Naive thymus-derived CD8-positive, alpha-beta T cell (primary cell): ENCODE measurements at places on chromosomes 7 and 10. TPM values are rescaled to one million over a fixed set of nuclear protein-coding genes. Genes with fewer than 3 reads are reported as not detected.
A peak's percentile ranks its signal among the peaks of the same experiment; 100 is the strongest.

- DNase-seq, result no peak
These were observed 42.4 kb downstream of the C10orf120 start for GRCh38 chr10:122657255-122657654.

- DNase-seq, result no peak
These were observed 1.8 kb downstream of the PFKFB3 start for GRCh38 chr10:6204341-6205191.

DNA sequence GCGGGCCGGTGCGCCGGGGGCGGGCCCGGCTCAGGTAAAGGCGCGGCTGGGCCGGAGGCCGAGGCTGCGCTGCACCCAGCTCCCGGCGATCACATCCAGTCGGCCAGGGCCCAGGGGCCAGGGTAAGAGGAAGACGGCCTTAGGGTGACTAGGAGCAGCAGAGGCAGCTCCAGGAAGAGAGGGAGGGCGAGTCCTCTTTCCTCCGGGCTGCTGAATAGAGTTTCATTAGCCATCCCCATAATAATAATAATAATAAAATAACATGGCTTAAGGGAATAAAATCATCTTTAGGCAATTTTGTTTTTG lies 44.8 kb upstream of the CDK1 start:
- no peak for DNase-seq

- no peak for DNase-seq
These were observed 692.5 kb downstream of the INHBA start for GRCh38 chr7:41010418-41010817.

GRCh38 chr7:41621953-41622831 lies 80.7 kb downstream of the INHBA start:
- DNase-seq, result no peak

DNA sequence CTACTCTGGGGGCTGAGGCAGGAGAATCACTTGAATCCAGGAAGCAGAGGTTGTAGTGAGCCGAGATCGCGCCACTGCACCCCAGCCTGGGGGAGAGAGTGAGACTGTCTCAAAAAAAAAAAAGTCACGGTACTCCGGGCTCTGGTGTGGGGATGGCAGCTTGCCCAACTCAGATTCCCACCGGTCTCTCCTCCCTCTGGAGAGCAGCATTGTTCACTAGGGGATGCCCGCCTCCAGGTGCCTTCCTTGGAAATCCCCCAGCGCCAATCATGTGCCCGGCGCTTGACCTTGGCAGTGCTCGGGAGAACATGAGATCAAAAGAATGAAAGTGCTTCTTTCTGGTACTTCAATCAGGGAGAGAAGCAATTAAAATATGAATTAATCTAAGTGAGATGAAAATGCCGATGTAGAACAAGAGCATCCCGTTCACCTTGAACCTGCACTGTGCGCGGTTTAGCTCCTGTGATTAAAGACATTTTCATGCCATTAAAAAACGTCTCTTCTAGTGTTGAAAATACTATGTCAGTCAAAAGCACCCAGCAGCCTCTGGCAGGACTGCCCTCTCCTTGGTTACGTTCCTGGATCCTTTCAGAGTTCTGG lies 1127.3 kb upstream of the AUTS2 start:
- no peak for DNase-seq

GRCh38 chr10:76675951-76676587 lies 961.5 kb downstream of the KCNMA1 start:
- DNase-seq, result no peak

DNA sequence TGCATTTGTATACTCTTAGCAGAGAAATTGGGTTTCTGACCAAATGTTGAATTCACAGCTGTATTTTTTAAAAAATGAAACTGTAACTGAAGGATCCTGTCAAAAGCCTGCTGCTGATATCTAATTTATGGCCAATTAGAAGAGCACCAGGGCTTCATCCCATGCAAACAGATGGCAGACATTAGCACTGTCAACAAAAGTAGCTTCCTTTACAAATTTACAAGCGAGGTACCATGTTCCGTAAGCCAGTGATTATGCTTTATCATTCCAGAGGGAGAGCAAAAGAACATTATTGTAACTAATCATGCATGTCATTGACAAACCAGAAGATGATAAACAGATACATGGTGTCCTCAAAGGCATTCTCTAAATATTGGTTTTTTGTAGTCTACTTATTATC lies 177.2 kb upstream of the DKK1 start:
- DNase-seq, result no peak

Gene SCIN
- 0.10 TPM for total RNA-seq

DNA sequence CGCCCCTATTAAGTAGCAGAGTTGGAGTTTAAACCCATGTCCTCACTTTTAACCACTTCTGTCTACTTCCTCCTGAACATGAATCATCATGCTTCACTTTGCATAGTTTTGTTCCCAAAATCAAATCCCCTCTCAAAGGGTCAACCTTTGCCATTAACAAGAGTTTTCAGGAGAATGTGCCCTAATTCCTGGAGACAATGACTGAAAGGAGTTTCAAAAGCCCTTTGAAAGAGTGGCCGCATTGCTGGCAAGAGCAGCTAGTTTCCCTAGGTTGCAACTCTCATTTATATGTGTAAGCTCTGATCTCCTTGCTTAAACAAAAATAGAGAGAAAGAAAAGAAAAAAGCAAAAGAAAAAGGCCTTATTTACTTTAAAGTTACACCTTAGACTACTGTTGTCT lies 9.2 kb downstream of the LGI1 start:
- no peak for DNase-seq

Gene ACTL6B
- not detected for total RNA-seq

Gene MLXIPL
- total RNA-seq, result not detected

GRCh38 chr7:134448356-134449229 lies 10.3 kb downstream of the AKR1B1 start:
- DNase-seq, result no peak

DNA sequence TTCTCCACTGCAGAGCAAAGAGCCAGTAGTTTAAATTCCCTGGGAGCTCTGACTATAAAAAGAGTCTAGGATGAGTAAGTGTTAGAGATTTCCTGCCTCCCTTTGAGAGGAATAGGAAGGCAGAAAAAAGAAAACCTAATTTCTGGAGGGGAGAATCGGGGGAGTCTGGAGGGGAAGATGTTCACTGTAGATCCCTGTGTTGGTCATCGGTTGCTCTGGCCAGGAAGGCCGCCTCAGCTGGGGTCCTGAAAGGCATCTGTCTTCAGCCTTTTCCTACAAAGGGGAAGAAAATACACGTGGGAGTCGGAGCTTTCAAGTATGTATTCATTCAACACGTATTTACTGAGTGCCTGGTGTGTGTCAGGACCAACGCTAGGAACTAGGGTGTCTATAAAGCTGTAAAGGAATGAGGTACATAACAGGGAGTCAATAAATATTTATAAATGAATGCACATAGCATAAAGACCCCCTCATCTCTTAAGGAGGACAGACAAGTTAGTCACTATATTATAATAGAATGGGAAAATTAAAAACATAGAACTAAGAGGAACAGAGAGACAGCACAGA lies 101.1 kb downstream of the ICA1 start:
- DNase-seq, result no peak

Gene MINDY4
- 1.5 TPM for total RNA-seq

Gene PARD3
- total RNA-seq, result 0.18 TPM

DNA sequence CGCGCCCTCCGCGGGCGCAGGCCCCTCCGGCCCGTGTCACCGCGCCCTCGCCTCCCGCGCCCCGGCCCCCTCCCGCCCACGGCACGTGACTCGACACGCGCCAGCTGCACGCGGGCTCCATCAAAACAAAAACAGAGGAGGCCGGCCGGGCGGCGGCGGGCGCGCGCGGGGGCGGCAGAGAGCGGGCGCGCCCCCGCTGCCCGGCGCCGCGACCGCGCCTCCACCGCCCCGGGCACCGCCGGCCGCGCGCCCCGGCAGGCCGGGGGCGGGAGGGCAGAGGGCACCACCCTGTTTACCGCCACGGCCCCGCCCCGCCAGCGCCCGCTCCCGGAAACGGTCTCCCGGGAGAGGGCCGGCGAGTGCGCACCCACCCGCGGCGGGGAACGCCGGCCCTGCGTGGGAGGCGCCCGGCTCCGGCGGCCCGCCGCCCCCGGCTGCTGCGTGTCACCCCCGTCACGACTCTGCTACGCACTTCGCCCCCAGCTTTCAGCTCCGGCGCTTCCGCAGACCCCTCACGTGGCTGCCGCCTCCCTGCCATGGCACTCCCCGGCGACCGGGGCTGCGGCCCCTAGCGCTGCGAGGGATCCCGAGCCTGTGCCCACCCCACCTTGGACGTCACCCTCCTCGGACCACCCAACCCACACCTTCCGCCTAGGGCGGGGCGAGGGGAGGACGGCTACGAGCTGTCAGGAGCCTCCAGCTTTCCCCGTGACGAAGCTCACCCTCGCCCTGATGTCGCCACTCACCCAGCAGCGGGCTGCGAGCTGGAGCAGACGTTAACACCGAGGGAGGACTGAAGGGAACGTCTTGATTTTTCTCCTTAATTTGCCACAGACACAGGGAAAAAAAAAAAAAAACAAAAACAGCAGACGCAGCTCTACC lies 221.6 kb upstream of the MKLN1 start:
- peak; percentile 96 for DNase-seq

DNA sequence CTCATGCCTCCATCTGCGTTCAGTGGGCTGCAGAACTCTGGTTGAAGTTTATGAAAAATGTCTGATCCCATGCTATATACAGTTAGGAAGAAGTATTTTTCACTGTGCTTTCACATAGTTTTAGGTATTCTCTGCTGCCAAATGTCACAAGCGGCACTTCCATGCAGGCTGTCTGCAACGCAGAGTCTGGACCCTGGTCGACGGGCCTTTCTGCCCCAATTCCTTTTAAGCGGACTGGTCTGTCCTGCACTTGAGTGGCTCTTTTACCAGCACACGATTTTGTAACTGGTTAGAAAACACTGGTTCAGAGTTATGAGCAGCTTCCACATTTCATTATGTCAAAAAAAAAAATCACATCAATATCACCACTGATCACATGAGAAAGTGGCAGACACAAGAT lies 143.0 kb downstream of the DIP2C start:
- no peak for DNase-seq

Gene AGBL3
- 10.9 TPM for total RNA-seq

Gene FAM25A
- not detected for total RNA-seq

Gene HOXA9
- total RNA-seq, result not detected

GRCh38 chr10:109205929-109206585 lies 717.3 kb downstream of the XPNPEP1 start:
- DNase-seq, result no peak
